ENCODE measurements at places on chromosomes 2 and 18.

GRCh38 chr18:48137374-48138081, 207.1 kb upstream of the SMAD2 start:
- DNase-seq, result no peak

DNA sequence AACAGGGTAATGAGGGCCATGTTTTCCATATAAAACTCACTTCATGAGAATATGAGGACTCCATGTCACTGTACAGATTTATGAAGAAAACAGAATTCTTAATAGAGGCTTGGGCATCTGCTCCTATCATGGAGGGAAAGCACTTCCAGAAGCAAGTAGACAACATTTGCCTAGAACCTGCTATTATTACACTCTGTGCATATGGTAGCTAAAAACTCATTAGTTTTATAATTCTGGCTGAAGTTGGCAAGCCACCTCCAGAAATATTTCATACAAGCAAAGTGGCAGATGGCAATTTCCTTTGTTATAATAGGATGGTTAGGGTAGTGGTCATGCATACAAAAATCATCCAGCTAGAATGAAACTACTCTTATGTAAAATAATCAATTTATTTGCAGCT, 65.8 kb upstream of the TLK1 start:
- no peak for DNase-seq

DNA sequence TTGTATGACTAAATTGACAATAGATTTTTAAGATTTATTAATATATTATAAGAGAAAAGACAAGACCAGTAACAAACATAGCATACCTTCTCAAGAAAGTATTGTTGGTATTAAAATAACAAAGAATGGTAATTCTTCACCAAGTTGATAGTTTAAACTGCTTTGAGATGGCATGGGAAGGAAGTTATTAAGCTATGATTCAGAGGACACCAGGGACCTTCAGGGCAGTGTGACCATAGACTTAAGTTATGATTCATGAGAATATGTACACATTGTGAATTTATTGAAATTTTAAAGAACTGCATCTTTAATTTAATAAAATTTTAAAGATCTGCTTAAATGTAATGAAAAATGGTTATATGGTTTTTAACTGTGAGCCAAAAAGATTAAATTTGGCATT, 205.7 kb downstream of the DSEL start:
- DNase-seq, result no peak

DNA sequence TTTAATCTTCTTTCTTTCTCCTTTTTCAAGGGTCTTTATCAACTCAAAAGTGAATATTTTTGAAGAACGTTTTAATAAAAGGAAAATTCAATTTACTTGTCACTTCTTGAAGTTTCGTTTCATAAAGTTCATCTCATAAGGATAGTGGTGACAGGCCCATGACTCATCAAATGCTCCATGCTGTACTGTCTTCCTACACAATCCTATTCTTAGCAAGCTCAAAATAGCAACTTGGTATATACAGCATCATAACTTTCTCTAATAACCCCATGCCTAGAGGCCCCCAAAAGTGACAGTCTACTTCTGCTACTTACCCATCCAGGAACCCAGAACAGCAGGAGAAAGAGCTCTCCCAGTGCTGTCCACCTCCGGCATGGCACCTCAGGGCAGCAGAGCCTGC, 7.7 kb downstream of the FBXO15 start:
- DNase-seq, result no peak

DNA sequence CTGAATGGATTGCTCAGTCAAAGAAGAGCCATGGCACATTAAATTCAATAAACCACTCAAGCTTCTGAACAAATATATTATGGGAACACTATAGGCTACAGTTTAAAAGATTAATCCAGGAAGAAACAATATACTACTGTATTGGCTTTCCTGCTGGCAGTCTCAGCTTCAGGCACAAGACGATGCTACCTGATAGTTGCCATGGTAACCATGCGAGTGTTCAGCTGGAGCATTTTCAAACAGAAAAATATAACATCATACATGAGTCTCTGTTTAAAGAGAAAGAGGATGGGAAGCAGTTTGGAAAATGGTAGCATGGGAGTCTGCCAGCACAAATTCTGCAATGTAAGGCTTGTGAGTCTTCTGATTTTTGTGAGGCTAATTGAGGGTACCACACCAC, 65.9 kb upstream of the CPO start:
- no peak for DNase-seq

- DNase-seq, result no peak
These were observed 530.3 kb upstream of the FSIP2 start for GRCh38 chr2:185208261-185208660.

GRCh38 chr2:54420524-54421172, 35.5 kb upstream of the SPTBN1 start:
- no peak for DNase-seq
